SK-N-MC (cell line): ENCODE measurements at places on chromosomes 11 and 22.

GRCh38 chr11:76730887-76731565 lies 52.1 kb upstream of the TSKU start:
- no peak for DNase-seq

DNA sequence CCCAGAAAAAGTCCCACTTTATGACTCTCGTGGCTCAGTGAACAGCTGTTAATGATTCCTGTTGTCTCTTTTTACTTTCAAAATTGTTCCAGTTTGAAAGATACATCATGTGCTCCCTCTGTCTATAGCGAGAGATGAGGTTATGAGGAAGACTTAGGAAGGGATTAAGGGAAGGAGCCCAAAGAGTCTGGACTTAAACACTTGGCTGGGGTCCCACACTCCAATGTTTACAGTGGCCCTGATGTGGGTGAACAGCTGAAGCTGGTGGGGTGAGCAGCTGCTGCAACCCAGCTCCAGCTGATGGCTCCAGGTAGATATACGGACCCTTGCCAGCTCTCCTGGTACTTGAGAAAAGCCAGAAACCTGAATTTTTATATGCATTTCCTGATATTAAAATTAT lies 84.5 kb upstream of the PLET1 start:
- DNase-seq, result no peak

DNA sequence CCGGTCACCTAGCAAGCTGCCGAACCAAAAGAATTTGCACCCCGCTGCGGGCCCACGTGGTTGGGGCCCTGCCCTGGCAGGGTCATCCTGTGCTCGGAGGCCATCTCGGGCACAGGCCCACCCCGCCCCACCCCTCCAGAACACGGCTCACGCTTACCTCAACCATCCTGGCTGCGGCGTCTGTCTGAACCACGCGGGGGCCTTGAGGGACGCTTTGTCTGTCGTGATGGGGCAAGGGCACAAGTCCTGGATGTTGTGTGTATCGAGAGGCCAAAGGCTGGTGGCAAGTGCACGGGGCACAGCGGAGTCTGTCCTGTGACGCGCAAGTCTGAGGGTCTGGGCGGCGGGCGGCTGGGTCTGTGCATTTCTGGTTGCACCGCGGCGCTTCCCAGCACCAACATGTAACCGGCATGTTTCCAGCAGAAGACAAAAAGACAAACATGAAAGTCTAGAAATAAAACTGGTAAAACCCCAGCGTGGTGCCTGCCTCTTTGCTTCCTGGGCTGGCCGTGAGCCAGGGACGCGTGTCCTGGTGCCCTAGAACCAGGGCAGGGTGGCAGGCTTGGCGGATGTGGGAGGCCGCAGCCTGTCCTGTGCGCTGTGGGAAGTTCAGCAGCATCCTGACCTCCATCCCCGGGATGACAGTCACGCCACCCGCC lies 13.2 kb downstream of the CCND1 start:
- no peak for DNase-seq

DNA sequence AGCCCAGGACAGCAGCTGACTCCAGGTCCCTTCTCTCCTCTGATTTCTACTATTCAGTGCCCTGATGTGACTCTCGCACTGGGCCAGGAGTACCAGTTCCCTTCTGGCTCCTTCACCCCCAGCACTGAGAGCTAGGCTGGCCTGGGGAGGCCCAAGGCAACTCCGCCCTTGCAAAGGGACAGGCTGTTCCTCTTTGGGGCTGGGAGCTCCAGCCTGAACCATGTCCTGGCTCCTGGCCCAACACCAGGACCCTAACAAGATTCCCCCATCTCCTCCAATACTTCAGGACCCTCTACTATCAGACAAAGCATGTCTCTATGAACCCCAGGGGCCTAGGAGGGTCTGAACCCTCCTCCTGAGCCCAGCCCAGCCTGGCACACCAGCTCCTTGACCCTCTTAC lies 12.5 kb downstream of the CREB3L1 start:
- DNase-seq, result no peak

GRCh38 chr22:42881982-42882656 lies 25.0 kb upstream of the ARFGAP3 start:
- no peak for DNase-seq

- no peak for DNase-seq
Measured at GRCh38 chr11:17548444-17548843, 1.4 kb downstream of the OTOG start.

DNA sequence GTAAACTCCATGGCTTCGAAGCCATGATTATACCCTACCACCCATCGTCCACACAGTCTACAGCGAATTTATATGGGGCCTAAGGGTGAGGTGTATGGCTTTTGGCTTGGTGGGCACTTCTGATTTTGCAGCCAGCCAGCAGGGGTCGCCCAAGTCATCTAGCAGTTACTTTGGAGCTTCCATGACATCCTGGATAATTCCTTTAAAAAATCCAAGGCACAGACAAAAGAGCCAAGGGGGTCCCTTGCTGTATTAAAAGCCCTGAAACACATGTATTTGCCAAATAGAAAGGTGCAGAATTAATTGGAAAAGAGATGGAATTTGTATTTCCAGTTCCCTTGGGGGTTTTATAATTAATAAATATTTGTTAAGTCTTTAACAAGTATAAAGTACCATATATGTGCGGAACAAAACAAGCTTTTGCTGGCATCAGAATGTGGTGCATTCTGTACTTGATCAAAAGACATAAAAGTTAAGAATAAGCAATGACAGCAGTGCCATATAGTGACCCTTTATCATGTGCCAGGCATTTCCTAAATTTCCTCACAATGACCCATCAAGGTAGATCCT lies 132.8 kb upstream of the PITPNB start:
- peak; percentile 24 for DNase-seq

DNA sequence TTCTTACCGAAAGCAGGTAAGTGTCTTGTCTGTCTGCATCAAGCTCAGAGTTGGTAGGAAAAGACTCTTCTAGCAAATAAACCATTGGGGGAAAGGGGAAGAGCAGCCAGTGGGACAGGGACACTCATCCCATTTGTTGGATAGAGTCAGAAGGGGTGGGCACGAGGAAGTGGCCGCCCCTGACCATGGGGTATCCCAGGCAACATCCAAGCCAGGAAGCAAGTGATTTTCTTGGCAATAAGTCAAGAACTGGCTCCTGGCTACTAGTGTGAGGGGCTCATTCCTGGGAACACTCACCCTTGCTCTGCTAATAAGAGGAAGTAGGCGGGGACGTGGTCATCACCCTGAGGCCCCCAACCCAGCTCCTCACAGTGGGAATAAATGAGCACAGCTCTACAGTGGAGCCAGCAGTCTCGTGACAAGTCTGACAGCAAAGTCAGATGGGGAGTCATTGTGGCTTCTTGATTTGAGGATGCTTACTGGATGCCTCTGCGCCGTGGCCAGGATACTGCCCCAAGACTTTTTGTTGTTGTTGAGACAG lies 6.7 kb downstream of the SLC25A18 start:
- no peak for DNase-seq

GRCh38 chr22:42376711-42377554 lies 55.3 kb downstream of the NFAM1 start:
- DNase-seq, result no peak

- no peak for DNase-seq
Measured at GRCh38 chr11:108838102-108838791, 173.4 kb downstream of the DDX10 start.

- DNase-seq, result no peak
Measured at GRCh38 chr11:452203-452744, 2.2 kb downstream of the PTDSS2 start.

- no peak for DNase-seq
Measured at GRCh38 chr11:34331329-34331728, 26.5 kb downstream of the ABTB2 start.

GRCh38 chr11:57938351-57938750 lies 85.3 kb upstream of the OR9Q1 start:
- no peak for DNase-seq

GRCh38 chr22:17705951-17706900 lies 67.7 kb downstream of the BCL2L13 start:
- no peak for DNase-seq

DNA sequence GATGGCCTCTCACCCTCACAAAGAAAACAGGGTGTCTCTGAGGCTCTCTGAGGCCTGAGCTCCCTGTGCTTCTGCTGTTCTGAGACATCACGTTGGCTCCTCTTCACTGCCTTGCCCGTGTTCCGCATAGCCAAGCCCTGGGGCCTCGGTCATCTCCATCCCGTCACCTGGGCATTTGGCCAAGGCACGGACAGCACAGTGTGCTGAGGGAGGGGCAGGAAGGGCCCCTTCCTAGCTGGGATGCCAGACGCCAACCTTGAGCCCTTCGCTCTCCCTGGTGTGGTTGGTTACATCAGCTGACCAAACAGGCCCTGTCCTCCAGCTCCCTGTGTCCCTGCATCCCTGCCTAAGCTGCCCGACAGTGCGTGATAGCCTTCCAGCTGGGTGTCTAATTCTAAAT lies 25.9 kb downstream of the MOV10L1 start:
- no peak for DNase-seq

GRCh38 chr22:21015466-21016006 lies 571 bp downstream of the P2RX6 start:
- no peak for DNase-seq

DNA sequence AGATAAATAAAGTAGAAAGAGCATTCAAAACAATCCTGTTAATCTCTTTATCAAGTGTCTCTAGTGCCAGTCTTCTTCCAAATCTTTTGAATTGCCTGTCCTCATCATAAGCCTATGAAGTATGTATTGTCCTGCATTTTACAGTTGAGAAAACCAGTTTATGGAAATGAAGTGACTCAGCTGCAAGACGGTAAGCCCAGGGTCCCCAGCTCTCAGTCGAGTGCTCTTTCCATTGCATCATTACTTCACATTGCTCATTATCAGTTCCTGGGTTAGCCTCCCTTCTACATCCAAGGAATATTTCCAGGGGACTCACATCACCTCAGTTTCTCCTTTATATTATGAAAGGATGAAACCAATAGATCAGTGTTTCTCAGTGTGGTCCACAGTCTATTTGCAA lies 9.1 kb upstream of the P4HA3 start:
- DNase-seq, result no peak

DNA sequence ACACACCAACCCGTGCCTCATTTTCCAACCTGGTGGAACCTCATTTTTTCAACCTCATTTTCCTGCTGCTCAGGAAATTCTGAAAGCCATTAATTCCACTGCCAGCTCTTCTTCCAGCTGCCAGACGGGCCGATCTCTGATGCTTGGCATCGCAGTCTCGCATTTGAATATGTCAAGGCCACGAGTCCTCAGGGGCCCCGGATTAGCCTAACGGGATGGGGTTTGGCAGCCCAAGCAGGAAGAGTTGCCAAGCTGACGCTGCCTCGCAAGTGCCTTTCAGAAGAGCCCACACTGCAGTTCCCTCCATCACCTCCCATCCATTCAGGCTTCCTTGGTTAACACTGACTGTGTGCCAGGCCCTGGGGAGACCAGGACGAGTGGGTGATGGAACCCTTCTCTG lies 8.7 kb downstream of the RASD2 start:
- no peak for DNase-seq

DNA sequence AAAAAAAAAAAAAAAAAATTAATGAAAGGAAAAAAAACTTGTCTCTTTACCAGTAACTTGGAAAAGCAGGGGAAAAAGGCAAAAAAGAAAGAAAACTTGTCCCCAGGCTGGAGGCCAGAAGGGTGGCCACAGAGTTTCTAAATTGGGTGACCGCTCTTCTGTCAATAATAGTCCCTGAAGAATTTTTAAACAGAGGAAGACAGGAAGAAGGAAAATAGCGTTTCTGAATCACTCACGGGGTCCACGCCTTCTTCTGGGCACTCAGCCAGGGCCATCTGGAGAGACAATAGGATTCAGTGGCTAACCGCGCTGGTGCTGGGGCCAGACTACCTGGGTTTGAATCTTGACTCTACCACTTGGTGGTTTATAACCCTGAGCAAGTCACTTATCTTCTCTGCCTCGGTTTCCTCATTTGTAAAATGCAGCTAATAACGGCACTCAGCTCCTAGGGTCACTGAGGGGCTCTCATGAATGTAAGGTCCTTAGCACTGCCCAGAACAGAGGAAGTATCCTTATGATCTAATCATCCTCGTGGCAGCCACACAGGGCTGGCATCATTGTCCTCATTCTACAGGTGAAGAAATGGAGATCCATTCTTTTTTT lies 7.0 kb downstream of the C11orf86 start:
- no peak for DNase-seq

GRCh38 chr22:37045958-37046357 lies 5.6 kb upstream of the KCTD17 start:
- DNase-seq, result no peak

DNA sequence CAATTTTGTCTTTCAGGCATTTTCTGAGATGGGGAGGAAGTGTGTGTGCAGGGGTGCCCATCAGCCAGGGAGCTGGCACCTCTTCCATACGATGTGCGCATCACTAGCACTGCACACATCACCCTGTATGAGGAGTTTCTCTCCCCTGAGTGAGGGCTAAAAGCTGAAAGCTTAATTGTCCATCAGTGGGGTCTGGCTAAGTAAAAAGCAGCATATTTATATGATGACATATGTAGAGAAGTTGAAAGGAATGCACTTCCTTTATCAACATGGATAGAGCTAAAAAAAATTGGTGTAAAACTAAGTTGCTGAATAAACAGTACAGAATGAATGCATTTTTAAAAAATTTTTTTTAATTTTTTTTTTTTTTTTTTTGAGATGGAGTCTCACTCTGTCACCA lies 4.0 kb downstream of the VSTM5 start:
- no peak for DNase-seq

DNA sequence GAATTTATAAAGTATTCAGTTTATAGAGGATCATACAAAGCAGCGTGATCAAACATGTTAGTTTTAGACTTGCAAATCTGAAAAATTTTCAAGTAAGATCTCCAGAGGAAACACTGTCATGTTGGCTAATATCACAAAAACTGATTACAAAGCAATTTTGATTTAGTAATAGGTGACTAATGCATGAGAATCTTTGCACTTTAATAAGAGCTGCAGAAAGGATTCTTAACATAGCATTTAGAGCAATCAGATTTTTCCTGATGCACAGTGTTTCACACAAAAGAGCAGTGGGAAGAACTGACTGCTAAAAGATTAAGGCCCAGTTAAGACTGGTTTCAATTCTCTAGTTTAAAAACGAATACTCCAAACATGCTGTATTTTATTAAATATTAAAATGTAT lies 321.2 kb downstream of the GUCY1A2 start:
- DNase-seq, result peak; percentile 8
